ENCODE measurements at places on chromosomes 6 and 20. TPM values are rescaled to one million over a fixed set of nuclear protein-coding genes. Genes with fewer than 3 reads are reported as not detected.

Gene PPIL6
- 5.5 TPM for total RNA-seq

Gene TRAPPC3L
- total RNA-seq, result 0.11 TPM

Gene CALHM6
- total RNA-seq, result 1.4 TPM

Gene ALDH8A1
- 0.19 TPM for total RNA-seq

Gene SIRPB2
- 3.1 TPM for total RNA-seq

Gene NMBR
- total RNA-seq, result not detected

- no peak for DNase-seq
These were observed 448.0 kb downstream of the EYS start for GRCh38 chr6:65259059-65259458.

GRCh38 chr6:168662301-168662936, 221.4 kb downstream of the SMOC2 start:
- DNase-seq, result no peak

- DNase-seq, result no peak
These were observed 5.6 kb upstream of the GLO1 start for GRCh38 chr6:38708496-38708895.

DNA sequence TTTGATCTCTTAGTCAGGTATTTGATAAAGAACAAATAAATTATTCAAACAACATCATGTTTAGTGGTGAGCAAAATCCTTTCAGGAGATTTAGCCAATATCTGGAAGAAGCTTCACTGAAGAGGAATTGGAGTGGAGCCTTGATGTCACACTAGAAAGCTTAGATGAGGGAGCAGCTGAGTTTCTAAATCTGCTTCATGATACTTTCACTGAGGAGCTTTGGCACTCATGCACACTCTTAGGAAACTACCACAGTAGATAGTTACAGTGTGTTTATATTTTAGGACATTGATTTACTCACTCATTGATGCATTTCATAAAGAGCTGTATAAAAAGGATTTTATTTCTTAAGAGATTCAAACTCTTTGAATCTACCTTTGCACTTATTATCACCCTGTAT, 366.2 kb upstream of the BTBD3 start:
- no peak for DNase-seq
